ENCODE measurements at places on chromosomes 3 and 15. TPM values are rescaled to one million over a fixed set of nuclear protein-coding genes. Genes with fewer than 3 reads are reported as not detected.

DNA sequence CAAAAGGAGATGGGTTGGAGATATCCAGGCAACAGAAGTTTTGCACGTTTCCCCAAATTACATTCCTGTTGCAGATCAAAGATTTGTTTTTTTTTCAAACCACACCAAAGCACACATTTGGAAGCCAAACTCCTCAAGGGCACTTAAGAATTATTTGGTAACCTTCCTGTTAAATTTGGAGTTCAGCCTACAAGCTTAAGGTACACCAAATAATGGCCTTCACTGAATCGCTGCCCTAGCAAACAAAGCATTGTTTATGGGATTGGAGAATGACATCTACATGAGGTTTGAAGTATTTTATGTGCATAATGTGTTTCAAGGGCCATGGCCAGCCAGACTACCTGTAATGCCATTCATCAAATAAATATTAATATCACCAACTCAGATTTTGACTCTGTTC lies 357.9 kb downstream of the RORA start:
- DNase-seq, result no peak

DNA sequence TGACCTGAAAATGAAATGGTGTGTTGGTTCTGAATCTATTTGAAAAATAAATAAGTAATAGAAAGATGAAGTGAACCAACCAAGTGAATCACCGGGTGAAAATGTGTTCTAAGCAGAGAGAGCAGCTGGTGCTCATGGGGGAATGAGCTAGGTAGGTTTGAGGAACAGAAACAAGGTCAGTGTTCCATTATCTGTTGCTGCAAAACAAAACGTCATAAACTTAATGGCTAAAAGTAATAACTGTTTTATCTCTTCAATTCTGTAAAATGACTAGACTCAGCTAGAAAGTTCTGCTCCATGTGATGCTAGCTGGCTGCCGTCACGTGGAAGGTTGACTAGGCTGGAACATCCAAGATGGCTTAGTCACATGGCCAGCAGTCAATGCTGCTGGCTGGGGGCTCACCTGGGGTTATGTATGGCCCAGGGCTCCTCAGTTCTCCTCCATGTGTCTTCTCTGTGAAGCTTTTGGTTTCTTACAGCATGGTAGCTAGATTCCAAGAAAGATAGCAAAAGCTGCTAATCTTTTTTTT lies 13.3 kb upstream of the SH3BP5 start:
- no peak for DNase-seq

DNA sequence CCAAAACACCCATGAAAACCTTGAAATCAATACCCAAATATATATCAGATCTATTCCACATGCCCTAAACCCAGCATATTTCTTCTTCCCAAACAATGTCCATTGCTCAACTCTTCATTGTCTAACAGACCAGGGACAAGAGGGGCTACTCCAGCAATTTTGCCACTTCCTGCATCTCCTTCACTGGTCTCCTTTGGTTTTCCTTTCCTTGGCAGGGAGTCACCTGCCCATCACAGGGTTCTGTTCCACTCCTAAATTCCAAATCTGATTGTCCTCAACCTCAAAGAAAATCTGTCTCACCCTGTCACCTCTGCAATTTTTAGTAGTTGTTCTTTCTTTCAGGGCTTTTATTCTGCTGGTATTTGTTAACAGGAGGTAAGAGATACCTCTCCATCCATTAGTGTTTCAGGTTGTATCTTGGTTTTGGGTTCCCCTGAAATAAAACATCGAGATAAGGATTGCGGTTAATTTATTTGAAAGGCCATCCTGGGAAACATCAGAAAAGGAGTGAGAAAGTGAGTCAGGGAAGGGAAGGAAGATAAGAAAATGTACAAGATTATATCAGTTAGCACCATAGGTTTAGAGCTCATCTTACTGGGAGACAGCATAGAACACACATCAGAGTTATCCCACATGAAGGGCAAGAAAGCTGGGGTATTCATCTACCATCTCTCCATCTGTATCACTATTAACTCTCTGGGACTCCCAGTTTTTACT lies 13.6 kb downstream of the ZBED2 start:
- DNase-seq, result no peak

DNA sequence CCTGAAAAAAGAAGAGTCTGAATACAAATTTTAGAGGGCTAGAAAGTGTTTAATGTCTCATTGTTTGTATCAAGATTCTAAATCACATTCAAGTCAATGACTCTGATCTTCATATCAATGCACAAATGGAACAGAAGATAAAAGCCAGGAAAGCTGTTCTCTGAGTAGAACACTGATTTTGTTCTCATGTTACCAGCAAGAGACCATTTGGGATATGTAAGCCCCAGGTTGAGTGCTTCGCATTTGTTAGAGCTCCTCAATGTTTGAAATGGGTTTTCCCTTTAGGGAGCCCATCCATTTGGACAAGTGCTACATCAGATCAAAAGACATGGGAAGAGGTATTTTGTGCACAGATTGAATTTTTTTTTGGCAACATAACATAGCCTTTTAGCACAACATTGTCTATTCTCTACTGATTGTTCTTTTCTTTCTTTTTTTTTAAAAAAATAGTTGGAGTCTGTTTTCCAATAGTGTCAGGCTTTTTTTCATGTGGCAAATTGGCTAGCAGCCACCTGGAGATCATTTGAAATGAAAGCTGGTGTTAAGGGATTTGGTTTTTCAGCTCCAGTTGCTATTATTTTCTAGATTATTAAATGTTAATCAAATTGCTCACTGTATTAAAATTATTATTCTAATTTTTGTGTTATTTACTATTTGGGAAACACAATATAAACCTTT lies 74.5 kb upstream of the ZPLD1 start:
- DNase-seq, result no peak

DNA sequence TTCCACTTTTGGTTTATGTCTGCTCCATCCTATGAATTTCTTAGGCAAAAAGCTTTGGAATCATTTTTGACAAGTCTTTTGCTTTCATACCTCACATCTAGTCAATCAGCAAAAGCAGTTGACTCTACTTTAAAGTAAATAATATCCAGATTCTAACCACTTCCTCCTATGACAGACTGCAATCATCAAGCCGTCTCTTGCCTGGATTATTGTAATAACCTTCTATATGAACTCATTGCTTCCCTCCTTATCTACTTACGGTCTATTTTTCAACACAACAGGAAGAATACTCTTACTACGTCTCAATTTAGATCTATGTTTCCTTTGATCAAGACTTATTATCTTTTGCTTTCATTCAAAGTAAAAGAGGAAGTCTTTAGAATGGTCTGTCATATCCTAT lies 20.7 kb downstream of the CLDN1 start:
- no peak for DNase-seq

GRCh38 chr3:195708061-195708460 lies 12.7 kb upstream of the MUC20 start:
- DNase-seq, result no peak

DNA sequence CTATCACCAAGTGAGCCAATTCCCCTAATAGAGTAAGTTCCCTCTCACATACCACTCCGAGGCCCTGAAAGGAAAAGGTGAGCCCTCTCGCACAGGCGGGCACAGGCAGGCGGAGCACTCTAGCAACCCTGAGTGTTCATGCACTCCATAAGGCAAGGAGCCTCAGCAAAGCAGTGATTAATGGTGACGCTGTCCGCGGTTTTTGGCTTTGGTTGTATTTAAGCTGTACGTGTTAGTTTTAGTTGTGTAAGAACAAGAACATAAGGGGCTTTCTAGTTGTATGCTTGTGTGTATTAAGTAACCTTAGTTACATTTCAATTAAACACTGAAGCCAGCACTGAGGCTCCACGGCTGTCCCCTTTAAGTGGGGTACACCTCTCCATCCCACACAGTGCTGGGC lies 33.1 kb downstream of the KLHL25 start:
- no peak for DNase-seq

DNA sequence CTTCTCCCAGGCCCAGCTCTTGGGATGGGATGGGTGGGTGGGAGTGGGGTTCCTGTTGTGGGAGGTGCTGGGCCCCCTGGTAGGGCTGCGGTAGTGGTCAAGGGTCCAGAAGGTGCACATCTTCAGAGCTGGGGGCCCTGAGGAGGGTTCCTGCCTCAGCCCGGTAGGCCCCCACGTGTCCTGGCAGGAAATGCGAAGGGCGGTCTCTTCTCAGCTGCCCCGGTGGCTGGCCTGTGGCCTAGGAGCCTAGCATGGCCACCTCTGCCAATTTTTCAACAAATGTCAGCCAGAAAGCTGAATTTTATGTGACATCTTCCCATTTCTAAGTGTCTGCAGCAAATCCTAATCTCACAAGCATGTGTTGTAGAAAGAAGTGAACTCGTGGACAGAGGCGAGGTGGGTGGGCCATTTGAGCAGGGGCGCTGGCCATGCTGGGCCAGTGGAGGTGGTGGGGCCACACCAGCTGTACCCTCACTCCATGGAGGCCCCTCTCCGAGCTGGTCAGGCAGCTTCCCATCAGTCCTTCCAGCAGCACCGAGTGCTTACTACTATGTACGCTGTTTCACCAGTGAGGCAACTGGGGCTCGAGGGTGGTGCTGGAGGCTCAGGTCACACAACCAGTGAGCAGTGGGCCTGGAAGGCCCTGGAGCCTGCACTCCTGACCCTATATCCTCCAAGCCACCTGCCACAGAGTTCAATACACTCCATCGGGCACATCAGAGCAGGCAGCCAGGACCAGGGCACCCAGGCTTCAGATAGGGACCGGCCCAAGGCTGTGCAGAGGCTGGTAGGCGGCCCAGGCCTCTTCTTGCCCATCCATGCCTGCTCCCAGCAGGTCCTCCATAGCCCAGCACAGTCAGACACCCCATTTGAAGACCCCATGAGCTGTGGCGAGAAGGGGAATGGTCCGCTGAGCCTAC lies 23.2 kb downstream of the FBLN2 start:
- DNase-seq, result no peak

DNA sequence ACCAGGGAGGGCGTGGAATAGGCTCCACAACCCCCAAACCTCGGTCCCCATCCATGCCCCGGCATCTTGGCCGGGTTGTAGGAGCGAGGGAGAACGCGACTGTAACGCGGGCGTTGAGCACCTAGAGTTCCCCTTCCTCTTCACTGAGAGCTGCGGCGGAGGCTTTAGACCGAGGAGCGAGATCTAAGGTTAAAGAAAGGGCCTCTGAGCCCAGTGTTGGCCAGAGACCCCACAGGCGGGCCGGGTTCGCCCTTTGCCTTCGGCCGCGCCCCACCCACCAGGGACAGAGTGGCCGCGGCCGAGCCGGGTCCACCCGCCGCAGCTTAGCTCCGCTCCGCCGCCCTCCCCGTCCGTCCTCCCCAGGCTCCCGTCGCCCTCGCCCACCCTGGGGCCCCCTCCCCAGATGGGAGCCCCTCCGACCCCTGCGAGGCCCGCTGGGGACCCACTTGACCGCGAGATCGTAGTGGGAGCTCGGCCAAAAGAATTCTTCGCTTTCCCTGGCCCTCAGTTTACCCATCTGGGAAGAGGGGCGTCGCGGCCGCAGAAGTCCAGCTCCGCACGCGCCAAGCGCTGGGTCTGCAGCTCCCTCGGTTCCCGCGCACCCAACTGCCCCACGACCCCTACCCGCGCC lies 425 bp downstream of the ANPEP start:
- no peak for DNase-seq

DNA sequence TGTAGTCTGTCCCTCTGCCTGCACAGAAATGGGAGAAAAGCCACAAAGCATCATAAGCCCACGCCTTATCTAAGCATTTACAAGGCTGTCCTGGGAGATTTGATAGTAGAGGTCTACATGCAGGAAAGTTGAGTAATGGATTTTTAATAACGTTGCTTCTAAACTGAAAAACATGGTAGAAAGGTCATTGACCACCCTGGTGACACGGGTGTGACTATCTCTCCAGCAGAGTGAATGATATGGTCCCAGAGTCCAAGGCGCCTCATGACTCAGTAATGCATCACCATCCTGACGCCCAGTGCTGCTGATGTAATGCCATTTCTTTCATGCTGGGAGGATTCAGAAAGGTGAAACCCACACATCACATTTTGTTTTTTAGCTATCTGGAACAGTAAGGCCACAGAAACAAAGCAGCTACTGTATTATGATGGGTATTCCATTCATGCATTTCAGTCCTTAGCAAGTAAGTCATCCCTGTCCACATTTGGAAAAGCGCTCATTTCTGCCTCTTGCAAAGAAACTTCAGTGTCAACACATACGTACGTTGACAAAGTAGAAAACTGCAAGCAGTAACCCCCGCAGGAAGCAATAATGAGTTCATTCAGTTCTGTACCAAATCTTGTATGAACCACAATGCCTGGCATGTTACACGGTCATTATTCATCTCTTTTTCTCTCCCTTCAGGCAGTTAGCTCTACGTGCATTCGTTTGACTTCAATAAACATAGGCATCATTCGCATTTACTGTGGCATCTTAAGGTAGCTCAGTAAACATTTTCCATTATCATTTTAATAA lies 483.5 kb downstream of the GABRG3 start:
- DNase-seq, result no peak

DNA sequence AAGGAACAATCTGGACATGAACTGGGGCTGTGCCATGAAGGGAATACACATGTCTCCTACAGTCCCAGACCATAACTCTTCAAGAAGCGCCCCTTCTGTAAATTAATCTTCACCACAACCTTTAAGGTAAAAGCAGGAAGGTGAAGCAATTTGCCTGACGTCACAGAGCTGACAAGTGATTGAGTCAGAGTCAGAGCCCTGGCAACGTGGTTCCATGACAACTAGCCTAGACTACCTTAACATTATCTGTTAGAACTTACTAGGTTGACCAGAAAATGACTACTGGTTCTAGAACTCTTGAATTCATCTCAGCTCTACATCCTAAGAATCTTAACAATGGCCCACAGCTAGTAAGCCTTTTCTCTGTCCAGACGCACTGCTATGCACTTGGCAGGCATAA lies 124.6 kb downstream of the NTRK3 start:
- DNase-seq, result peak; percentile 1

- no peak for DNase-seq
Observed at GRCh38 chr3:50177346-50177745, 14.1 kb upstream of the GNAT1 start.

- DNase-seq, result no peak
Observed at GRCh38 chr3:61892891-61893290, 331.5 kb downstream of the PTPRG start.

DNA sequence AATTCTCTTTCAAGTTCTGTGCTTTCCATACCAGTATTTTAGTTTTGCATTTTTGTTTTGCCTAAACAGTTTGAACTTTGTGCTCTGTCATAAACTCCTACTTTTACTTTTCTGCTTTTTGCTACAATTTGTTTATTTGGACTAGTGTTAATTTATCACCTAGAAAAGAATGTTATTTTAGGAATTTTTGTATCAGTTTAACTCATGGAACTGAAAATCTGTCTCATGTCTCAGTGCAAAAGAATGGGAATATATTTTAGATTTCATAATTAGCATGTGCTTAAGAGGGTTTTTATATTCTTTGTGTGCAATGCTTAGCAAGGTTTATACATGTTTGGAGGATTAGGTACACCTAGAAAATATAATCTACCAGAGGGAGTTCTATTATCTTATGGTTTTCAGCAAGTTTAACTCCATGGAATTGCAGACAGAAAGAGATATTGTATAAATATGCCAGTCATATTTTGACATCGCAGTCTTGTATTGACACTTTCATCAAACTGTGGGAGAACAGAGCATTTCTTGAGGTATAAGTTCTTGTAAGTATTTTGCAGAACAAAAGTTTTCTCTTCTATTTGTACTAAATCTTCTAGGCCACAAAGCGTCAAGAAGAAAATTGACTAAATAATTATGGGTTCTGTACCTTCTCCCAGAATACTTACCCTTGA lies 409.9 kb downstream of the RBMS3 start:
- DNase-seq, result no peak

- peak; percentile 56 for DNase-seq
Observed at GRCh38 chr3:194107107-194107506, 28.8 kb upstream of the HES1 start.

GRCh38 chr3:193812791-193813500 lies 219.9 kb downstream of the OPA1 start:
- DNase-seq, result no peak

DUOXA2 gene
- total RNA-seq, result not detected

FMN1 gene
- total RNA-seq, result 0.07 TPM

GNAT1 gene
- 0.11 TPM for total RNA-seq

GRK7 gene
- 0.07 TPM for total RNA-seq

C3orf33 gene
- 3.6 TPM for total RNA-seq
